ENCODE measurements at places on chromosomes 7 and 10.

- DNase-seq = no peak
These were observed 124.5 kb downstream of the LHPP start for GRCh38 chr10:124586142-124586541.

- DNase-seq = no peak
These were observed 269.5 kb downstream of the TSPAN12 start for GRCh38 chr7:120588416-120588815.

DNA sequence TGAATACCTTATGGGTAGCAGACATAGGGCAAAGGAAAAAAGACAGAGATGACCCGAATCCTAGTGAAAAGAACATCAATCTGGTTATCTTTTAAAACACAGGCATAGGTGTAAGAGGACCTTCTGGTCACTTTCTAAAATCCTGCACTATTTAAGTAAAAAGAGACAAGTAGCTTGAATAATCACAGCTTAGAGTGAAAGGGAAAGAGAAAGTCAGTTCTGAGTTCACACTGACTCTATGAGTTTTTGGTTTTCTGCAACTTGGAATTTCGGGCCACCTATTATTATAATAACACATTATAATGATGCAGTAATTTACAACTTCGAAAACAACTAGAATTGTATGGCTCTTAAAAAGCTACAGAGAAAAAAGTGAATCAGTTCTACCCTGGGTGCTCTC is 247.8 kb downstream of the DOCK4 start:
- no peak for DNase-seq

- no peak for DNase-seq
These were observed 6.6 kb upstream of the TARP start for GRCh38 chr7:38280000-38280399.

DNA sequence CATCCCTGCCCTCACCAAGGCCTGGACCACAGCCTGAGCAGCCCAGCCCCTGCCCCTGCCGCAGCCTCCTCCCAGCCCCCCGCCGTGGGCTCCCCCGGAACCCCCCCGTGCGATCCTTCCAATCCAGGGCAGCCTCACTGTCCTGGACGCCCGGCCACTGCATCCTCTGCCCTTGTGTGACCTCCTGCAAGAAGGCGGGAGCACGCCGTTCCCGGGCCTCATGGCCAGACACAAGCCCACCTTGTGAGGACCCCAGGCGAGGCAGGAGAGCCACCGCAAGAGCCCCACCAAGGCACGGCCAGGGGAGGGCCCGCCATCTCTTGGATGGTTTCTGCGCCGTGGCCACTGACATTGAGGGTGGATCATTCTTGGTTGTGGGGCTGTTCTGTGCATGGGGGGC is 7.8 kb upstream of the LFNG start:
- no peak for DNase-seq

GRCh38 chr7:96599288-96599936 is 110.2 kb downstream of the SEM1 start:
- DNase-seq = no peak

DNA sequence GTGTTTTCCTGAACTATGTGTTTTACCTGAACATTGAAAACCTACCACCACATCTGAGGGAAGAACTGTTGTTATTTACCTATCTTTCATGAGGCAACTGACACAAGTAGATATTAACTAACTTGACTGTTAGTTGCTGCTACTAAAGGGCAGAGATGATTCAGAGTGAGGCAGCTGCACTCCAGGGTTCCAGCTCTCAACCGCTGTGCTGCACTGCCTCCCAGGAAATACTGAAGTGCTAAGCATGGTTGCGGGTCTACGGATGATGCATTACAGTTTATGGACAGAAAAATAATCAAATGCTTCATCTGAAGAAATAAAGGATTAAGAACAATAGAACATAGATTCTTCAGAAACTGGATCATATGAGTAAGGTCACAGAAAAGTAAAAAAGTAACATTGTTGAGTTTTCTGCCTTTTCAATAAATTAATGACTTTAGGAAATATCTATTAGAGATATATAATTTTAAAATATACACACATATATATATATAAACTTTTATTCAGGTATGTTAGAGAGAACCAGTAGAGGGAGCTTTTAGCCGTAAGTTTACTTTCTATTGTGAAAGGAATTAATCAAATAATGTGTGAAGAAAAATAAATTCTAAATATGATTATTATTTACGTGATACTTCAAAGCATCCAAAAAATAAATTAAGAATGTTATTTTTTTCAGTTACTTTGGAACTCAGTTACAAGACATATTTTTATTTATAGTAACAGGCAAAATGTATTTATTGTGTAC is 620.0 kb downstream of the CNTNAP2 start:
- DNase-seq = no peak

GRCh38 chr10:11491087-11491486 is 120.4 kb downstream of the USP6NL start:
- no peak for DNase-seq

DNA sequence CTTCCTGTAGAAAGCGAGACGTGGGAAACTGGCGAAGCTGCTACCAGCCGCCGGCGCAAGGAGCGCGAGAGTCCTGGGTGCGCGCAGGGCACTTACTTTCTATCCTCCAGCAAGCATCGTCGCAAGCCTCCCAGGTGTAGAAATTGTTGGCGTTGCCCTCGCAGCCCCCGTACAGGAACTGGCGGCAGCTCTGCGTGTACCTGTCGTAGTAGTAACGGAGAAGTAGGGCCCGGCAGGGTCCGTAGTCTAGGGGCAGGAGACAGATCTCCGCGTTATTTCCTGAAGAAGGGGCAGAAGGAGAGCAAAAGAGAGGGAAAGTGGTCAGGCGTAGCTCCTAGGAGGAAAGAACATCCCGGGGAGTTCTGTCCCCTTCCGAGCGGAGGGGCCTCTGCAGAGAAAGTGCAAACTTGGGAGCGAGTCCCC is 501 bp downstream of the TFPI2 start:
- no peak for DNase-seq

- DNase-seq = no peak
These were observed 265.1 kb downstream of the FGFR2 start for GRCh38 chr10:121332829-121333765.

DNA sequence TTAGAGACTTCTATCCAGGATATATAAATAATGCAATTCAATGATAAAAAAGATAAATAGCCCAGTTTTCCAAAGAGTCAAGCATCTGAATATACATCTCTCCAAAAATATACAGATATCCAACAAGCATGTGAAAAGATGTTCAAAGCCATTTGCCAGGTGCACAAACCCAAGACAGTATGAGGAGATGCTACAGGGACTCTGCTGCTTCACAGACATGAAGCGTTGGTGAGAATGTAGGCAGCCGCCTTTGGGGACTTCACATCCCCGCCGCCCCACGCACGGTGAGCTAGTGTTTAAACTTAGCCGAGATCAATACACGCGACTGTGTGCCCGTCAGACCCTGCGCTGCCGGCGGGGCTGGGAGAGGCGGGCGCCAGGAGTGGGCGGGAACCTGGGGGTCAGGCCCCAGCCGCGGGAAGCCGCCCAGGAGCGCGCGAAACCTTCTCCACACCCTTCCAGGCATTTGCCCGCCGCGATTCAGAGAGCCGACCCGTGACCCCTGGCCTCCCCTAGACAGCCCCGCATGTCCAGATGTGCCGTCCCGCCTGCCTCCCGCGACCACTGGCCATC is 927 bp upstream of the ALOX5 start:
- DNase-seq = peak; percentile 6

DNA sequence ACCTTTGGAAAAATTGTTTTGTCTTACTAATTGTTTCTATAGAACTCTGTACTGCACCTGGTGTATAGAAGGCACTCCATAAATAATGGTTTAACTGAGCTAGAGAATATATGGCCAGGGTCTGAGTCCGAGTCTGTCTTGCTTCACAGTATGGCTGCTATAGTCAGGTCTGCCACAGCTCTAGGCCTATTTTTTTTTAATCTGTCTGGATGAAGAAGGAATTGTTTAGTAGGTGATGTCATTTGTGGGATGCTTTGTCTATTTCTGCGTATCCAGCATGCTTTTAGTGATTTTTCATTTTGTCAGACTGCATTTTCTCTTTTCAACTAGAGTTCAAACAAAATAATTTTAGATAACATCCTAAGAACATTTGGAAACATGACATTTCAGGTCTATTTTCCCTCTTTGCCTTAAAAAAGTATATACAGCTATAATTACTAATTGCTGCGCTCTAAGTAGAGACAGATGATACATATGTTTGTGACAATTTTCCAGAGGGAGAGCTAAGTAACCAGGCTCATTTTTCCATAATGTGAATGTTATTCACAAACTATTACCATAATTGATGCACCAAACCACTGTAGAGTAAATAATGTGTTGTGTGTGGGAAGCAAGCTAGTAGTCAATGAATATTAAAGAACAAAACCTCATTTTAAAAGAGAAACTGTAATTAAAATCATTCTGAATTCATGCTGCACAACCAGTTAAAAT is 361.7 kb downstream of the AUTS2 start:
- DNase-seq = no peak

DNA sequence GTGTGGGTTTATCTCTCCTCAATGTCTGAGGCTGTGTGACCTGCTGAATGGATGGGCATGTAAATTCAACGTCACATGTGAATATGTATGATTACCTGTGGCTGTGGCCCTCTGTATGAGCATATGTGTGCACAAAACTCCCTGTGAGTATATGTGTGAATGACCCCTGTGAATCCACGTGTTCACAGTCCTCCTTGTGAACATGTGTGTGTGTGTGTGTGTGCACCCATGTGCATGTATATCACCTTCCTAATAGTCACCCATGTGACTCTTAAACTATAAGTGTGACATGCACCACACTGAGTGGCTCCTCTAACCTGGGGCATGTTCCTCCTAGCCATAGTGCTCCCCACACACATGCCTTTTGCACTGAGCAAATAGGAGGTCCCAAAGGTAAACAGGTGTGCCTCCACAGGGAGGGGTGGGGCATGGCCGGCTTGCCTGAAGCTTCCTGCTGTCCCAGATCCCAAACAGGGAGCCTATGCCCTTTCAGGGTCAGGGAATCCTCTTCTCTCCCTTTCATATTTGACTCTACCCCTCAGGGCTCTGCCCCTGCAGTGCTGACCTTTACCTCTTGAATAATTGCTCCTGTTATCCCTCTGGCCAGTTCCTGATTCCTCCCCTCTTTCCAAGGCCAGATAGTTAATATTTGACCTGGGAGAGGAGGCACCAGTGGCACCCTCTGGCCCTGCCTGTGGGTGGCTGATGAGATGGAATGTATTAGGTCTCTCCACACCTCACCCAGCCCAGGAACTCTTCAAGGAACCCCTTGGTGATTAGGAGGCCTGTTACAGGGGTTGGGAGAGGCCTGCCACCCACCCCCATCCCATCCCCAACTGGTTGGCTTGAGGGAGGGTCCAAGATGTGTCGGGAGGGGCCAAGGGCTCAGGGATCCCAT is 1.9 kb downstream of the SEMA4G start:
- no peak for DNase-seq

GRCh38 chr10:110613996-110614495 is 30.1 kb upstream of the RBM20 start:
- DNase-seq = no peak

- DNase-seq = no peak
These were observed 27.1 kb downstream of the MET start for GRCh38 chr7:116698930-116699721.

DNA sequence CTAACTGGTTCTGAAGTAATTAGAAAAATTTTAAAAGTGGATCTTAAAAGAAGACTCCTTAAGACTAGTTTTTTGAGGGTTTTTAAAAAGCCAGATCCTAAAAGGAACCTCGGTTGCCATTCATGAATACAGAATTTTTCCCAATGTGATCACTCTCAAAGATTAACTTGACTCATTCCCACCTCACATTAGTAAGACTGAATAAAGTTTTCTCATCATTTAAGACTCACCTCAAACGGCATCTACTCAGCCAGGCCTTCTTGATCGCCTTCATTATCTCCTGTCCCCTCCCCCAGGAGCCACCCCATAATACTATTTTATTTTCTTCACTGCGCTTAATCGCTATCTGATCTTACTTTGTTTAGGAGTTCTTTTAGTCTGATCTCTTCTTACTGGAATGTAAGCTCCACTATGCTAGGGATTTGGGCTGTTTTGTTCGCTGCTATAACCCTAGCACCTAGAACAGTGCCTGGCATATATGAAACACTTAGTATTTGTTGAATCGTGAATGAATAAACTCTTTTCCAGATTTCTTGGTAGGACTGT is 55.9 kb upstream of the PCGF5 start:
- DNase-seq = no peak

GRCh38 chr10:12418725-12419261 is 69.4 kb downstream of the CAMK1D start:
- DNase-seq = no peak

- no peak for DNase-seq
These were observed 200.8 kb downstream of the ELMO1 start for GRCh38 chr7:37247861-37248260.

- no peak for DNase-seq
These were observed 55.7 kb downstream of the GSDME start for GRCh38 chr7:24701261-24702235.

DNA sequence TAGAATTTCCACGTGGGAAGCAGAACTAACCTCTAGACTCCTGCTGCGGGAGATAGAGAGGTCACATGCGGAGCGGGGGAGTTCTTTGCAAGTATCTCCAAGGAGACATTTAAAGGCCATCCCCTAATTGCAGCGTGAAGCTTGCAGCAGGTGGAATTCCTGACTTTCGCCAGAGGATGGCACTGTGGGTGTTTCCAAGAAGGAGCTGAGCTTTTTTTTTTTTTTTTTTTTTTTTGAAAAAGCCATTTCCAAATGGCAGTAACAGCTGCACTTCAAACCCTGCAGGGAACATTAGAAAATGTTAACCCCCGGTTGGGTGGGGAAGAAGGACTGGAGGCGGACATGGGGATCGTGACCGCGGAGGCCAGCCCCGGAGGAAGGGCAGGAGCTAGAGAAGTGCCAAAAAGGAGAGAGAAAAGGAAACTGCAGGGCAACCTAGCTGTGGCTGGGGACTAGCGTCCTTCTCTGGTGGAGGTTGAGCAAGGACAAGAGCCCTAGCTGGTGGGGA is 487.7 kb downstream of the TYW1 start:
- no peak for DNase-seq

- DNase-seq = no peak
These were observed 1.6 kb upstream of the KNDC1 start for GRCh38 chr10:133158437-133158755.

DNA sequence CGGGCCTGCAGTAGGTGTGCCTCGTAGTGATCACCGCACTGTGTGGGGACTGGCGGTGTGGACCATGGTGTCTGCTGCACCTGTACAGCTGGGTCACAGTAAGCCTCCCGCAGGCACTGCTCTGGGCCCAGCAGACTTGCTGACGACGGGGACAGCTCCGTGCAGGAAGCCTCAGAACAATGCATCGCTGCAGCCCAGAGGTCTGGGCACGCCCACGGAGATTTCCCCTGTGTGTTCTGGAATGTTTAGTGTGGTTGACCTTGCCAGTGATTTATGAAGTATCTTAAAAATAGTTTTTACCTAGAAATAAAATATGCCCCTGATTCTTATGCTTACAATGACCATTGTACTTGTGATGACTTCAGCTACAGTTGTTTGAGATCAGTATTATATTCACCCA is 59.1 kb upstream of the ZNF32 start:
- no peak for DNase-seq

GRCh38 chr7:90726120-90726519 is 130.0 kb downstream of the CDK14 start:
- DNase-seq = no peak

GRCh38 chr10:3333426-3333825 is 160.8 kb upstream of the PITRM1 start:
- no peak for DNase-seq
